ENCODE measurements at places on chromosomes 1 and 21.

DNA sequence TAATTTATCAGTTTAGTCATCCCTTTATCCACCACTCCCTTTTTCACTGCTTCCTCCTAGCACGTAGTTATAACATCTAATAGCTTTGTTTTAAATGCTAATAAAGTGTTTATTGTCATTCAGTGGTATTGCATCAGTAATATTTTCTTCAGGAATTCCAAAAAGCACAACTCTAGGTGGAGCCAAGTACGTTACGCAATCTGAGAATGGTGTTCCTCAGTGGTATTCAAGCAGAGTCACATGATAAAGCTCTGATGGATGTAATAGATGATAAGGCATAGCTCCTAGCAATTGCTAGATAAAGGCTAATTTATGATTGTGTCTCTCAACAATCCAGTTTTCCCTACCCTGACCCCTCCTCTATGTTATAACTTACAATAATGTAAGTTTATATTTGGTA, 494.6 kb upstream of the ADGRL4 start:
- DNase-seq: no peak

DNA sequence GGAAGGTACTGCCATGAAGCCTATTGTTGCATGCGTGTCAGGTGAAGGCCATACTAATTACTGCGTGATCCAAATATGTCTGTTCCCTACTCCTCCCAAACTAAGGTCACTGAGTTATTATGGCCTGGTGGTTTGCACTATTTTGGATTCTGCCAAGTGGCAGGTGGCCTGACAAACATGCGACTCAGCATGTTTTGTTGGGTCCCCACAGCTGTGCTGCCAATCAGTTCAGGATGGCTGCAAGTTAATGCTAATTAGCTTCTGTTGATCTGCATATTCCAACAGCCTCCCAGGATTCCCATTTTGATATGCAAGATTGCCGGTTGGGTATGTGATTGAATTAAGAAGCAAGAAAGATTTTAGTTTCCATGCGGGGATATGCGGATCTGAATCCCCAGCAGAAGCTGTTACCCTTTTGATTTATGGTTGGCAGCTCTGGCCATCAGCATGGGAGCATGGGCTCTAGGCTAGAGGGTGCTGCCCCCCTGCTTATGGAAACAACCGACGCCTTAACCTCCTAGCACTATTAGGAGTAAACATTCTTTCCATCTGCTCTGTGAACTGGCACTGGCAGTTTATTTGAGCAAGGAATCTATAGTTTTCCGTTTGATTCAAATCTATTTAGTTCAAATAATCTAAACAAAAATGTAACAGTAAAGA, 429.8 kb upstream of the C1orf87 start:
- DNase-seq: peak; percentile 83

- DNase-seq: no peak
These were observed 698.8 kb downstream of the MATN1 start for GRCh38 chr1:30024411-30025195.

GRCh38 chr1:66395202-66396061, 138.5 kb upstream of the SGIP1 start:
- DNase-seq: no peak

DNA sequence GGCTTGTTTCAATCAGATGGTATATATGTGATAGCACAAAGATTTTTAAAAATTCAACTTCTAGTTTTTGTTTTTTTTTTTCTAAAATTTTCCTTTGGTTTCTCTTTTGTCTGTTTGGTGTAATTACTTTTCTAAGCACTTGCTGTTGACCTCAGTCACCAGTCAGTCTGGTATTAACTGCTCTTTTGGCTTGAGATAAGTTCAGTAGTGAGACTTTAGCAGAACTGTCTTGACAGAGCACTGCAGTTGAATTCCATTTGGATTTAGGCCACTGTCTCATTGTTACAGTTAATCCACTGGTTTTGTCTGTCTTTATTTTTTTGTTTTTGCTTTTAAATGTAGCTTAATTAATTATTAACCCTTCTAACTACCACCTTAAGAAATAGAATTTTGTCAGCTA, 36.2 kb downstream of the OSBPL9 start:
- no peak for DNase-seq

DNA sequence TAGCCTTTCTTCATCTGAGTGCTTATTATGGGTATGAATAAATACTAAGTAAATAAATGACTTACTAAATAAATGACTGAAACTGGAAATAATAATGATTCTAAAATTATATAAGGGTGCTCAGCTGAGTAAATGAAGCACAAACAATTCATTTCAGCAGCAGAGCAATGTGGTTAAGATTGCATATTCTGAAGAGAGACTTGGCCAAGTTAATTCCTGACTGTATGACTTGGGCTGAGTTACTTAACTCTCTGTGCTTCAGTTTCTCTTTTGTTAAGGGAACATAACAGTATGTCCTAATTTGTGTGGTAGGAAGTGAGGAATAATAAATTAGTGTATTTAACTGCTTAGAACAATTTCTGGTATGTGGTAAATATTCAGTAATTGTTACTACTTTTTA, 19.1 kb downstream of the AGL start:
- DNase-seq: no peak

GRCh38 chr1:34681480-34682451, 73.1 kb upstream of the GJB5 start:
- DNase-seq: no peak
